ENCODE measurements at places on chromosomes 12 and 14.

GRCh38 chr12:57099047-57099714 is 10.3 kb downstream of the NAB2 start:
- no peak for DNase-seq

GRCh38 chr12:9367828-9368227 is 159.6 kb upstream of the PZP start:
- no peak for DNase-seq

GRCh38 chr12:60819794-60820193 is 1224.0 kb downstream of the SLC16A7 start:
- DNase-seq = no peak

GRCh38 chr12:93645702-93646101 is 31.5 kb upstream of the CRADD start:
- DNase-seq = no peak

DNA sequence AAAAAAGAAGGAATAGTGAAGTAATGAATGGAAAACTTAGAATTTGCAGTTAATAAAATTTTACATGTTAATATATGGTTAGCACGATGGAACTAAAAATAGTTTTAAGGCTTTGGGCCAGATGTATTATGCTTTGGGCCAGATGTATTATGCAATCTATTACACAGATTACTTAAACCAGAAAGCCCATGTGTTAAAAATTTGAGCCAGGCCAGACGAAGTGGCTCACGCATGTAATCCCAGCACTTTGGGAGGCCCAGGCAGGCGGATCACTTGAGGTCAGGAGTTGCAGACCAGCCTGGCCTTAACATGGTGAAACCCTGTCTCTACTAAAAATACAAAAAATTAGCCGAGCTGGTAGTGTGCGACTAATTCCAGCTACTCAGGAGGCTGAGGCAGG is 17.2 kb downstream of the IFT81 start:
- DNase-seq = no peak

- no peak for DNase-seq
Measured at GRCh38 chr14:35861204-35861868, 35.2 kb downstream of the BRMS1L start.

DNA sequence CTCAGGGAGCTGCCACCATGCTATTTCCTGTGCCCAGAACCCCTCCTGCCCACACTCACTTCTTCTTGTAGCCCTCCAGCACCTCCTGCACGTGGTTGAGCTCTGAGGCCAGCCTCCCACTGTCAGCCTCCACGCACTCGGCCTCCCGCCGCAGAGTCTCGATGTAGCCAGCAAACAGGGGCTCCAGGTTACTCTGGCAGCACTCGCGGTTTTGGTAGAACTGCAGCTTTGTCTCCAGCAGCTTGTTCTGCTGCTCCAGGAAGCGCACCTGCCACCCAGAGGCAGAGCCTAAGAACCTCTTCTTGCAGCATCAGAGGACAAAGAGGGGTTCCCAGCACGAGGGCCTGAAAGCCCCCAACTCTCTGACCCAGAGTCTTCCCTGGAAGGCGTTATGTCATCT is 2.1 kb downstream of the KRT83 start:
- DNase-seq = no peak

GRCh38 chr12:94677778-94678177 is 27.4 kb upstream of the TMCC3 start:
- no peak for DNase-seq

All from glutamatergic neuron (in vitro differentiated cells).